ENCODE measurements at places on chromosomes 13 and 19. TPM values are rescaled to one million over a fixed set of nuclear protein-coding genes. Genes with fewer than 3 reads are reported as not detected.

MBD3L3 gene
- not detected for total RNA-seq

SBK3 gene
- total RNA-seq: under 0.01 TPM

PVR gene
- total RNA-seq: 114 TPM

FBXO17 gene
- 29.0 TPM for total RNA-seq

SOX1 gene
- total RNA-seq: not detected
